Lower lobe of right lung (tissue), 2 donors: ENCODE measurements at places on chromosomes 7 and 10. TPM values are rescaled to one million over a fixed set of nuclear protein-coding genes. Genes with fewer than 3 reads are reported as not detected.

KLF6 gene
- total RNA-seq, result 242 TPM

FAM185A gene
- 10.0 TPM for total RNA-seq

PCLO gene
- 2.9 TPM for total RNA-seq

ERCC6 gene
- 23.5 TPM for total RNA-seq
